ENCODE measurements at places on chromosomes 1 and 21. TPM values are rescaled to one million over a fixed set of nuclear protein-coding genes. Genes with fewer than 3 reads are reported as not detected.

GRCh38 chr21:14842601-14843000, 222.2 kb downstream of the NRIP1 start:
- DNase-seq: no peak

- DNase-seq: no peak
Observed at GRCh38 chr1:156663178-156663577, 14.0 kb downstream of the NES start.

- DNase-seq: no peak
Observed at GRCh38 chr1:31867546-31867945, 51.7 kb upstream of the SPOCD1 start.

GRCh38 chr1:176033881-176034280, 173.2 kb downstream of the COP1 start:
- DNase-seq: no peak

Gene PDPN
- not detected for total RNA-seq

DNA sequence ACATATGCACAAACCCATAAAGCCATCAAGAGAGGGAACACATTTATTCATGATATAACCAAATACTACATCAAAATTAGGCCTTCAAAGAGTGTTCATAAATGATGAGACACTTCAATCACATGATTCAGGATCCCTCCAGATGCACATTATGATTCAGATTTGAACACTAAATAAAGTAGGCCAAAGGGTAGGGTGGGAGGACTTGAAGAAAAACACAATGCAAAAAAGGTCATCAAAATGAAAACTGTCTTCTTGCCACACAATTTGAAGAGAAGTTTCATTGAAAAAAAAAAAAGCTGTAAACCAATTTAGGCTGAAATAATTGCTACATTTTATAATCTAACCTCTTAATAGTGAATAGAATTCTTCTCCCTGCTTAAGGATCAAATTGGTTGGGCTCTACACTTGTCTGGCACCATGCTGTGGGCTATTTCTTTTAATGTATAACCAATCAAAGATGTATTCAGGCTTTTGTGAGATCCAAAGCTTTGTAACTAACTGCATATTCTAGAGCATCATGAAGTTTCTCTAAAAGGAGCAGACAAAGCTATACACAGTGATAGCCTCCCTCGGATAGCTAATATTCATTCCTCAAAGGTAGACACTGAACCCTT, 58.1 kb downstream of the ZSWIM5 start:
- DNase-seq: no peak

DNA sequence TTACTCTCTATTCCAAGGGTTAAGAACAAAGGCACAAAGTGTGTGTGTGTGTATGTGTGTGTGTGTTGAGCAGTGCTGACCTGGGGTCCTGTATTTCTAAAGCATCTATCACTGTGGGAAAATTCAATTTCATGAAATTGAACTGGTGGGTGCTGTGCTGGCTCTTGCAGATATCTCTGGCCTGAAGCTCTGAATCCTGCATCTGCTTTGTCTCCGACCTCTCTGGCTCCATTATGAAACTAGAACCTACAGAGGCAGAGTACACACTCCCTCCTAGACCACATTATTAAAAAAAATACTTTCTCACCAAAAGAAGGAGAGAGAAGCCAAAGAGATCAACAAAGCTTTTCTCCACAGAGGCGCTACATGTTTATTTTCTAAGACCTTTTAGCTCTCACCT, 88.4 kb upstream of the PDE4B start:
- DNase-seq: no peak

GRCh38 chr1:243286409-243287122, 30.7 kb downstream of the SDCCAG8 start:
- no peak for DNase-seq

GRCh38 chr1:205258719-205259118, 31.0 kb downstream of the TMCC2 start:
- DNase-seq: no peak

DNA sequence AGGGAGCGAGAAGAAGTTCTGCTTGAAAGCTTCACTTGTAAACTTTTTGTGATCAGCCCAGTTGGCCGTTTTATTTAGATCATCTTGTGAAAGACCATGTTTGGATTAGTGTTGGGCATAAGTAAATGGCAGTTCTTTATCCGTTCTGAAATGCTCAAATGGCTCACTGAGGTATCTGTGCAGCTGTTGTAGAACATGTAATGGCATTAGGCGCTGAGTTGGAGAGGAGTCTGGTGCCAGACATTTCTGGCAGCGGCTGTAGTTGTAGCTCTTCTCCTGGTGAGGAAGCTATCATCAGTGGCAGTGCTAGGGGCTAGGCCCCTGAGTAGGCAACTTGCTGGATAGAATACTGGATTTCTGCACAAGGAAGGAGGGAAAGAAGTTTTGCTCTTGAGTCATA, 321.6 kb downstream of the LMO4 start:
- no peak for DNase-seq

Gene GBP2
- 125 TPM for total RNA-seq

Gene LCE1D
- not detected for total RNA-seq

Gene EXOSC10
- total RNA-seq: 95.0 TPM

Gene DEDD
- total RNA-seq: 32.4 TPM

Gene SPRR3
- total RNA-seq: not detected

Gene ICOSLG
- 43.1 TPM for total RNA-seq

Gene DENND1B
- total RNA-seq: 19.6 TPM

Gene FCRL3
- total RNA-seq: 5.5 TPM

DNA sequence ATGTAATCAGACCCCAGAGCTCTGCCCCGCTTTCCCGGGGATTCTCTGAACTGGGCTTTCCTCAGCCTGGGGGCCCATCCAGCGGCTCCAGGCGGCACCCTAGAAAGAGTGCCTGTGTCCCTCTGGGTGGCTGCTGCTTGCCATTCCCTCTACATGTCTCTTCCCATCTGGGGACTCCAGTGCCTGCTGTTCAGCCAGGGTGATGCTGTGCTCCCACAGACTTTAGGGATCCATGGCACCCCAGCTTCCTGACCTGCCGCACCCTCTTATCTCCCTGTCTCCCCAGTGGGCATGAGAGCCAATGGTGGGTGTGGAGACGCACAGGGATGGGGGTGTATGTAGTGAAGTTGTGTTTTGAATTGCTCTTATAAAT, 16.2 kb downstream of the TRAPPC10 start:
- DNase-seq: no peak

DNA sequence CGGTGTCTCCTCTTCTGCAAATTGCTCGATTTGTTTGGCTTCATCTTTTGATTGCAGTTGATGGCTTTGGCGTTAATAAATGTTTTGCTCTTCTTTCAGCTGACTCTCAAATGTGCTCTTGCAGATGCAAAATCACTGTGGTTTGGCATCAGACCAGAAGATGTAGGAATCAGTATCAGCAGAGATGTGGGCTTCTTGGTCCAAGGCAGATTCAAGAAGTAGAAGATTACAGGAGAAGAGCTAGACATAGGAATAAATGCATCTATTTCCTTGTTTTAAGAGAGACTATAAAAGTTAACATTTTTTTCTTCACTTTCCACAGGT, 59.8 kb upstream of the BACH1 start:
- no peak for DNase-seq

DNA sequence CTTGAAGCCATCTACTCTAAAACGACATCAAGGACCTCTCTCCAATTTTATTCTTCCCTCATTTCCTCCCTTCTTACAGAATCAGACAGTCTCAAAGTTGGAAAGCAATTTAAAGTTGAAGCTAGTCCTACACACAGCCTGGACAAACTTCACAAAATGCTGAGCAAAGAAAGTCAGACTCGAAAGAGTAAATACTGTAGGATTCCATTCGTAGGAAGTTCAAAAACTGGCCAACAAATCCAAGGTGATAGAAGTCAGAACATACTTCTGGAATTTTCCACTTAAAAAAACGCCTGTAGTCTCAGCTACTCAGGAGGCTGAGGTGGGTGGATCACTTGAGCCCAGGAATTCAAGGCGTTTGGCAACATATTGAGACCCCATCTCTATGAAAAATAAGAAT, 19.6 kb downstream of the SYF2 start:
- no peak for DNase-seq

Gene UBL4B
- total RNA-seq: not detected

Gene CYP2J2
- 0.62 TPM for total RNA-seq

Gene LCE1E
- not detected for total RNA-seq

- no peak for DNase-seq
Observed at GRCh38 chr1:154807048-154807591, 63.0 kb downstream of the KCNN3 start.

Gene SH2D1B
- total RNA-seq: not detected

DNA sequence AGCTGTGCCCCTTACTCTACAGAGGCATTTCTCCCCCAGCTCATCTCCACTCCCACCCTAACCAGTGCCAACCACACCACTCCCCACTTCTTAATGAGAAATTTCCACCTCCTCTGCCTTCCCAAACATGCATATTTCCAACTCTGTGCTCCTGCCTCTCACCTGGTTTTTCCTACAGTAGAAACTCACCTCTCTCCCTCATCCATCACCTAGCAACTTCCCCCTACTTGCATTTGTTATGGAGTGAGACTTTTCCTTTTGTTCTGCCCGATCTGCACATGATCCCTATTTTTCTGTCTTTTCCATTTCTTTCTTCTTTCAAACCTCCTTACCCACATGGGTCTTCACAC, 11.9 kb downstream of the RGS8 start:
- DNase-seq: no peak

GRCh38 chr1:89149229-89149628, 23.3 kb upstream of the GBP2 start:
- DNase-seq: no peak

Gene RGS13
- total RNA-seq: 0.60 TPM

Gene L1TD1
- not detected for total RNA-seq

- DNase-seq: peak; percentile 11
Observed at GRCh38 chr1:211830055-211830327, 572 bp downstream of the LPGAT1 start.

DNA sequence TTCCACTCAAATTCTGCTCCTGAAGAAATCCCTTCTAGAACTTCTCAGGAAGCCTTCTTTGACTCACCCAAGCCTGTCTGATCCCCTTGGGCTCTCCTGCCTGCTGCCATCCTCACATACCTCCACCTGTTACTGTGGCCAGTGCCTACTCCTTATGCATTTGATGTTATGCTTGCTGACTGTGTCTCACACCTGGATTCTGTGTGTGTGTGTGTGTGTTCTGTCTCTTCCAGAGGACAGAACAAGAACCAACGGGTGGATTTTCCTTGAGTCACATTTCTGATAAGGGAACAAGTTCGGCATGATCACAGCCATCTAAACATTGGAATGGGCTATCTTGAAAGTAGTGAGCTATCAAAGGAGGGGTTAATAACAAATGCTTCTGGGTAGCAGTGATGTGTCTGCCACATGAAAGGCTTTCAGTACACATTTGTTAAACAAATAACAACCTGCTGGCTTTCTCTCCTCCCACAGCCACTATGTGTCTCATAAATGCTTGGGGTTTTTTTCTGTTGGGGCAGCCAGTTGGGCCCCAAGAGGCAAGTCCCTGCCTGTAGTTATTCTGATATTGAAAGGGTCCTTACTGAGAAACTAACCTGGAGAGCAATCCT, 8.9 kb upstream of the GPR37L1 start:
- no peak for DNase-seq

Gene ADAM30
- total RNA-seq: not detected

- no peak for DNase-seq
Observed at GRCh38 chr21:43361127-43361492, 65.8 kb downstream of the SIK1 start.

Gene ETV3L
- not detected for total RNA-seq

Gene ITGB2
- 245 TPM for total RNA-seq

Gene STK40
- 13.4 TPM for total RNA-seq

DNA sequence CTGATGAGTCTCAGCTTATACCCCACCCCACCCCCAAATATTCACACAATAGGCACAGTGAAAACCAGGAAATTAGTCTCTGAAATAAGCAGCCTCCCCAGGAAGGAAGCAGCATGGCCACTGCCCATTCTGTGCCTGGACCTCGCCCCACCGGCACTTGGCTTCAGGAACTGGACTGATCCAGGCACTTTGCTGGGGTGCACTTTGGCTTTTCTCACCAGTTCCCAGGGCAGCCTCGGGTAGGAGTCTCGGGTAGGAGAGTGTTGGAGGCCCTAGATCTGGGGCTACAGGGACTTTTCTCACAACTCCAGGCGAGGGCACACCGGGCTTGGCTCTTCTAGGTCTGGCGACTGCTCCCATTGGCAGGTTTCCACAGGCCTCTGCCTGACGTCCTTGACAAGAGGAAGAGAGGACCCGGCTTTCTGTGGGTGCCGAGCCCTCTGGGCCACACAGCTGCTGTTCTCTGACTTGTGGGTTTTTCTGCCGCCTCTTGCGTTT, 18.7 kb downstream of the ADARB1 start:
- no peak for DNase-seq

GRCh38 chr21:33026878-33027400, 1.2 kb downstream of the OLIG2 start:
- no peak for DNase-seq

Gene LCE3E
- not detected for total RNA-seq

DNA sequence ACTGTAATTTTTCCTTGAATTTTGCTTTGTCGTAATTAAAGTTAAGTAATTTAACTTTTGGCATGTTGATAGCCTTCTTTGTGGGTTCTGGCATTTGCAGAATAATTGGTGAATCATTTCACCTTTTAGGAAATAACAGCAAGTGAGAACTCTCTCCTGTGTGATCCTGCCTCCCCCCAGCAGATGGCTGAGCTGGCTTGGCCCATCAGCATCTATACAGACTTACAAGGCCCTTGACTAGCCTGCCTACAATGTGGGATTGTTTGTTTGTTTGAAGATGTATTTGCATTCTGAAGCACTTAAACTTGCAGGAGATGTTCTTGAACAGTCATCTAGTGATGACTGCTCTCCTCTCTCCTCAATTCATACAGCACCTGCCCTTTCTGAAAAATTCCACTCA, 55.9 kb downstream of the MACO1 start:
- no peak for DNase-seq

Gene MLLT11
- 2.0 TPM for total RNA-seq

- no peak for DNase-seq
Observed at GRCh38 chr1:147273409-147274336, 31.2 kb downstream of the CHD1L start.

GRCh38 chr1:181656491-181656890, 173.2 kb downstream of the CACNA1E start:
- no peak for DNase-seq

GRCh38 chr1:241821363-241821762, 26.6 kb upstream of the EXO1 start:
- DNase-seq: no peak

Gene LRRC71
- not detected for total RNA-seq

Measured in CD8-positive, alpha-beta T cell (primary cell).